Psoas muscle (tissue), 8 donors: ENCODE measurements at places on chromosomes 12 and 14. TPM values are rescaled to one million over a fixed set of nuclear protein-coding genes. Genes with fewer than 3 reads are reported as not detected.
A peak's percentile ranks its signal among the peaks of the same experiment; 100 is the strongest.

DNA sequence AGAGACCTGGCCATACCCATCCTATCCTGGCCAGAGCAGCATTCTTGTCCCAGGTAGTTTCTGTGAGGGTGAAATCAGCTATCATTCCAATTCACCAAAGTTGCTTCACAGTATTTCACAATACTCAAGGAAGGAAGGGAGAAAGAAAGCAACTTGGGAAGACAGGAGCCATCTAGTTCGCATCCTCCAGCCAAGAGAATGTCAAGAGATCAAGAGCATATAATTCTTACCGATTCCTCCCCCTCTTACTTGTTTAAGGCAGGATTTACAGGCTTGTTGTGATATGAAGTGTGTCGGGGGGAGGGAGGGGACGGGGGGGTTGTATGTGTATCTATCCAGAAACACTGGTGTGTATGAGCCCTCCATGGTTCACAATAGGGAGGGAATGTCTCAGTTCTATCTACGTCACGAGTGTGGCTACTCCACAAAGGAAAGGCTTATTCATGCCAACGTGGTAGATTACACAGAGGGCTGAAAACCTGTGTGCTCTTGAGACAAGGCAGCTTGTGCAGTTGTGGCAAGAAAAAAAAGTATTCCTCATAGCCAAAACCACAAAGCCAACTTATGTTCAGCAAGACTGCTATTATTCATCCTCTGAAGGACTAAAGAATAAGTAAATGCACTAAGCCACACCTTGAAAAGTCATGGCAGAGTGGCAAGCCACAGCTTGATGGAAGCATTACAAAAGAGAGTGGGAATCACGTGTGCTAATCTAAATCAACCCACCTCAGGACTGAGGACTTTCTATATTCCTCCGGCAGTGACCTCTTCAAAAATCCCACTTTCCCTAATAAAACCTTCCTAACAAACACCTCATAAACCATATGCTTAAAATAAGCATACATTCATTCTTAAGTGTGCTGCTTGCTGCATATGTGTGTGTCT is 35.0 kb downstream of the CORO1C start:
- no peak for DNase-seq

DNA sequence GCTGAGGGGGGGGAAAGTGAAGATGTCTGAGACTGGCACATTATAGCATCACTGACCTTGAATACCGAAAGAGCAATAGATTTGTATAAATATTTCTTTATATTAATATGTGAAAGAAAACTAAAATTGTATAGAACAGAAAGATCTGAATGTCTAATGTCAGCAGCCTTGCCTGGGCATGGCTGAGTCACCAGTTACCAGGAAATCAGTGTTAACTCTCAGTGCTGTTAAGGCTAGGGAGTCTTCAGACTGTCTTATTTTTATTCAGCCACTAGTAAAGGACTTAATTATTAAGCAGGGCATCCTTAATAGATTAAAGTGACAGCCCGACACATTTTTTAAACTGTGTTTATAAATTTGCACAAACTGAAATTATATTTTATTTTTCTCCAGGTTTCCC is 122.9 kb upstream of the AEBP2 start:
- no peak for DNase-seq

CD69 gene
- 0.22 TPM for total RNA-seq

GRCh38 chr12:26841085-26841484 is 8.1 kb upstream of the ITPR2 start:
- no peak for DNase-seq

GALNT16 gene
- total RNA-seq, result 2.4 TPM

- DNase-seq, result peak; percentile 24
Observed at GRCh38 chr14:58765418-58765831, 127.7 kb downstream of the DACT1 start.

DNA sequence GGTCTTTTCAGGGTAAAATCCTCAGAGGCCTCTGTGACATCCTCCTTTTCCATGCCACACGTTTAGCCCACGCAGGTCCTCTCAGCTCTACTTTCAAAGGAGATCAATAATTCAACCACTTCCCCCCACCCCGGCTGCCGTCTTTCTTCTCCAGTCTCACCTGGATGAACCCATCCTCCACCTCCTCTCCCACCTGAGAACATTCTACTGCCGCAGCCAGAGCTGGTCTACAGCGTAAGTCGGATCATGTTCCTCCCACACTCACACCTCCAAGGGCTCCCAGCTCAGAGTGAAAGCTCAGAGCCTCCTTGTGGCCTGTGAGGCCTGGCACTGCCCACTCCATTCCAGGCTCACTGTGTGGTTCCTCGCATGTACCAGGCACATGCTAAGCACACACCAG is 246.6 kb downstream of the CHST11 start:
- DNase-seq, result no peak

GRCh38 chr12:122158700-122159285 is 15.2 kb downstream of the IL31 start:
- no peak for DNase-seq

ALKBH1 gene
- 11.4 TPM for total RNA-seq

DNA sequence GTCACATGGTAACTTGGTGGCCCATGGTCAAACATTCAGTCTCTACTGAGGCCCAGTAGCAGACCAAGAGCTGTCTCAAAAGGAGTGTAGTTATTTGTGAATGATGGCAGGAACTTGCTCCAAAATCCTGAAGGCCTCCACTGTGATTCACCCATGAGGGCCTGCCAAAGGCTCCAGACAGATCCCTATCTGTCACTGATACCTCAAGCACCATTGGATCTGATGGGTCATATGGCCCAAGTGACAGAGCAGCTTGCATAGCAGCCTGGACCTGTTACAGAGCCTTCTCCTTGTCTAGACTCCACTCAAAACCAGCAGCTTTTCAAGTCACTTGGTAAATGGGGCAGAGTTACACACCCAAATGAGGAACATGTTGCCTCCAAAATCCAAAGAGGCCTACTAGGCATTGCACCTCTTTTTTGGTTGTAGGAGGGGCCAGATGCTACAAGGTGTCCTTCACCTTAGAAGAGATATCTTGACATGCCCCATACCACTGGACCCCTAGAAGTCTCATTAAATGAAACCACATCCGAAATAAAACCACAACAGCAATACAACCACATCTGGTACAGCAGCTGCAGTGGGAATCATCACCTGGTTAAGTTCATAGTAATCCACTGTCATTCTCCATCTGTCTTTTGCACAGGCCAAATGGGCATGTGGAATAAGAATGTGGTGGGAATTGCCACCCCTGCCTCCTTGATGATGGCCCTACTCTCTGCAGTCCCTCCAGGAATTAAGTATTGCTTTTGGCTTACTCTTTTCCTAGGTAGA is 150.4 kb upstream of the MAX start:
- no peak for DNase-seq

DNA sequence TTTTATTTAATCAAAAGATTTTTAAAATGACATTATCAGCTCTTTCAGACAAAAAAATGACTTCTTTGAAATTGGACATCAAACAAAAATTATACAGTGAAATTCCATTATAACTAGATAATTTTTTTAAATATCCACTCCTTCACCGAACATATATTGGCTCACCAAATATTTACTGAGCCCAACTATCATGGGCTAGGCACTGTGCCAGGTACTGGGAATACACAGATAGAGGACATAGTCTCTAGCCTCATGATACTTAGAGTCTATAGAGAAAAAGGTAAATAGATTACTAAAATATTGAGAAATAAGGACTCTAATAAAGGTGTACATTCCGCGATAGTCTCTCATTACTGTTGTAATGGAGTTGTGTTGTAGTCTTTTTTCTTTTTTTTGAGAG is 219.9 kb downstream of the SEC23A start:
- DNase-seq, result no peak

- no peak for DNase-seq
Observed at GRCh38 chr12:2974560-2974971, 15.4 kb downstream of the TEAD4 start.

LYSET gene
- 30.1 TPM for total RNA-seq

- DNase-seq, result no peak
Observed at GRCh38 chr14:22300646-22301045, 288.4 kb downstream of the DAD1 start.

- peak; percentile 77 for DNase-seq
Observed at GRCh38 chr14:92039063-92039718, 668 bp downstream of the TRIP11 start.

- no peak for DNase-seq
Observed at GRCh38 chr12:49489154-49489553, 49.7 kb upstream of the KCNH3 start.

DNA sequence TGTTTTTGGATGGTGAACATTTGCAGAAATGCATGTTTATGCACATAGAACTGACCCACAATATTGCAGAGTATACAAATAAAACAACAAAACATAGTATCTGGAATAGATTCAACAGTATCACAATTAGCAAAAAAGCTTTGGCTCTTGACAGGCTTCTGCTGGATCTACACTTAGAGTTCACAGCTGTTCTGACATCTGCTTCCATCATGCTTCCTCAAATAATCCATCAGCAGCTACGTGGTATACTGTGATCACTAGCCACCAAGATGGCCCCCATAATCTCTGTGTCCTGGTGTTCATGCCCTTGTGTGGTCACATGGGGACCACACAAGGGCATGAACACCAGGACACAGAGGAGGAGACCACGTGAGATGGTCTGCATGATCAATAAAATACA is 166.6 kb upstream of the CCDC198 start:
- no peak for DNase-seq

DNA sequence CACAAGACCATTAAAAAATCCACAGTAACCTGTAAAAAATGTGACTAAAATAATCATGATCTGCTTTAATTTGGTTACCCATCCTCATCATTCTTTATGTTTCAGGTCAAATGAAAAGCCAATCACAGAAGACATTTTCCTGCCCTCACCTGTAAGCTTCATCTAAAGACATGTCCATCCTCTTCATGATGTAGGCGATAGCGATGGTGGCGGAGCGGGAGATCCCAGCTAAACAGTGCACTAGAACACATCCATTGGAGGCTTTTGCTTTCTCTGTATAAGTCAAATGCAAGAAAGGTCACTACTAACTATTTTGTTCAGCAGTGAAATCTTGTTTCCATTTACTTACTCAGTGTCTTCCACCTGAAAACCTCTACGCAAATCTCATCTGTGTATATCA is 82.6 kb downstream of the DUSP16 start:
- DNase-seq, result no peak

DNA sequence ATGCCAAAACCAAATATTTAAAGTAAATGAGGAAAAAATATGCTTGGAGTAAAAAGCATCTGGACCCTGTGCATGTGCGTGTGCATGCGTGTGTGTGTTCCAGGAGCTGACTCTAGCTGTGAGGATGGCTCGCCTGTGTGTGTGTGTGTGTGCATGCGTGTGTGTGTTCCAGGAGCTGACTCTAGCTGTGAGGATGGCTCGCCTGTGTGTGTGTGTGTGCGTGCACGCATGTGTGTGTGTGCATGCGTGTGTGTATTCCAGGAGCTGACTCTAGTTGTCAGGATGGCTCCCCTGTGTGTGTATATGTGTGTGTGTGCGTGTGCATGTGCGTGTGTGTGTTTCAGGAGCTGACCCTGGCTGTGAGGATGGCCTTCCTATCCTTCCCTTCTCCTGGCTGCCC is 357.7 kb downstream of the CACNA1C start:
- DNase-seq, result peak; percentile 7

DNA sequence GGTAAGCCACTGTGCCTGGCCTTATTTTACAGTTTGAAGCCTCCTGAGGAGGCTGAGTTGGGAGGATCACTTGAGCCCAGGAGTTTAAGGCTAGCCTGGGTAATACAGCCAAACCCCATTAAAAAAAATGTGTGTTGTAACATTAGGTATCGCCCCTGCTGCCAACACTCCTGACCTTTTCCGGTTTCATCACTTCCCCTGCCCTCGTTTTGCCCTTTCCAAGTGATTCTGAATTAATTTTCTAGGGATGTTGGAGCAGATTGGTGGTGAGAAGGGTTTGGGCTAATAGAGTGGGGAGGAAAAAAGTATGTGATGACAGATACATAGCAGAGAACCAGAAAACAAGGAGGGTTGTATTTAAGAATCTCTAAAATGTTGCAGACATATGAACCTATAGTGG is 25.6 kb upstream of the C12orf71 start:
- DNase-seq, result no peak

DNAI7 gene
- 0.26 TPM for total RNA-seq

GRCh38 chr14:68979021-68979721 is at the start of gene ACTN1:
Gene ACTN1 (minus strand): TSS chr14:68979302. CDS start chr14:68979056, 246 bp downstream.
- DNase-seq, result peak; percentile 93

DNA sequence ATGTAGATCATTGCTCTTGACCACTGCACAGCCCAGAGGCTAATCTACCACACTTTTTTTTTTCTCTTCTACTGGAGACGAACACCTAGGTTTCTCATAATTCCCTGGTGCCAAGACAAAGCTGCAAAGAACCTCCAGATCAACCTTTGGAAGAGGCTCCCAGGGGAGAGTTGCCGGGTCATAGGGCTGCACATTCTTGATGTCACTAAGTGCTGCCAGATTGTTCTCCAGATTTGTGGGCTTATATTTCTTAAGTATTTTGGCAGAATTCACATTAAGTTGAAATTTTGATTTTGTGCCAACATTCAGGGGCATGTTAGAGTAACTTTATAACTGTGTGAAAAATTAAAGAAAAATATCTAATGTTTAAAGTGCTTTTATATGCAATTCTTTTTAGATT is 13.5 kb upstream of the PDZRN4 start:
- no peak for DNase-seq

EIF2B1 gene
- 39.5 TPM for total RNA-seq

DNA sequence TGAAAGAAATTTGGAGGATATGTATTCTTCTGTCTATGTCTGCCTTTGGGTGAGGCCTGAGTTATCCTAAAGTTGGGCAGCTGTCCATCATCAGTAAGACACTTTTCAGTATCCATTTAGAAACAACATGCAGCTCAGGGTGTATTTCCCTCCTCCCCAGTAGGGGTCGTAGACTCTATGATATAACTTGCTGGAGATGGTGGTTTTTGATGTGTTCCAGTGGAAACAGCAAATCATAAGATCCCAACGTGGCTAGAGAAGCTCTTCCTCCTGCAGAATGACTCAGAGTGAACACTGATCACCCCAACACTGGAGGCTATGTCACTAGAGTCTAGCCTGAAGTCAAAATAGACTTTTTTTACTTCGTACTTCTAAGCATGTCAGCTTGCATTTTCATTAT is 331.6 kb upstream of the STXBP6 start:
- no peak for DNase-seq
